ENCODE measurements at places on chromosomes 12 and 14. TPM values are rescaled to one million over a fixed set of nuclear protein-coding genes. Genes with fewer than 3 reads are reported as not detected.

Gene TPH2
- under 0.01 TPM for total RNA-seq

Gene LGALS3
- 224 TPM for total RNA-seq

Gene CCDC92
- 10.7 TPM for total RNA-seq

Gene CD163L1
- total RNA-seq, result under 0.01 TPM

Gene LALBA
- not detected for total RNA-seq
